Renal pelvis (tissue), 12 donors: ENCODE measurements at places on chromosomes 12 and 14. TPM values are rescaled to one million over a fixed set of nuclear protein-coding genes. Genes with fewer than 3 reads are reported as not detected.

DNA sequence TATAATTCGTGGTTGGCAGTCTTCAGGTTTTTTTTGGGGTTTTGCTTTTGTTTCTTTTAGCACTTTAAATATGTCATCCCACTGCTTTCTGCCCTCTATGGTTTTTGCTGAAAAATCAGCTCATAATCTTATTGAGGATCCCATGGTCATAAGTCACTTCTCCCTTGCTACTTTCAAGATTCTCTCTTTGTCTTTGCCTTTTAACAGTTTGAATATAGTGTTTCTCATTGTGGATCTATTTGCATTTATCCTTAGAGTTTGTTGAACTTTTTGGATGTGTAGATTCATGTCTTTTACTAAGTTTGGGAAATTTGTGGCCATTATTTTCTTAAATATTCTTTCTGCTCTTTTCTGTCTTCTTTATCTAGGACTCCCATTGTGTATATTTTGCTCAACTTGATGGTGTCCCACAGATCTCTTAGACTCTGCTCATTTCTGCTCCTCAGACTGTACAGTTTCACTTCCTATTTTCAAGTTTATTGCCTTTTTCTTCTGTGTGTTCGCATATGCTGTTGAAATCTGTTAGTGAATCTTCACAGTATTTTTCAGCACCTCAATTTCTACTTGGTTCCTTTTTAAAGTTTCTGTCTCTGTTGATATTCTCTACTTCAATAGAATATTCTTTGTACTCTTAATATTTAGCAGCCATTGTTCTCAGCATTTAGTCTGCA lies 70.8 kb downstream of the WNK1 start:
- DNase-seq, result no peak

GRCh38 chr14:47590767-47591495 lies 84.5 kb downstream of the MDGA2 start:
- DNase-seq, result no peak

- DNase-seq, result no peak
Observed at GRCh38 chr14:84760489-84761126, 769.3 kb upstream of the FLRT2 start.

GRCh38 chr12:110314308-110314707 lies 33.3 kb downstream of the ATP2A2 start:
- DNase-seq, result no peak

DNA sequence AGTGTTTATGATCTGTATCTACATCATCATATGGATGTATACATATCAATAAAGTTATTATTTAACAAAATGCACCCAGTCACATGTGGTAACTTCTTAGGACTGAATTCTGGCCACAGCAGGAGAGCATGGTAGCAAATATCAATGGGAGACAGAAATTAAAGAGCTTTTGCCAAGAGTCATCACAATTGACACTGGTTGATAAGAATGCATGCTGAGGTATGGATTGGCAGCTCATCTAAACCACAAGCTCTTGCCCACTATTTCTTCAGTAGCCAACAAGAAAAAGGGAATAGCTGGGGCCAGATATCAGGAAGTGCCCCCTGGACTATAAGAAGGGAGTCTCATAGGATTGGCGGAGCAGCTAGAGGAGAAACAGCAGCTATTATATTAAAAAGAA lies 9.4 kb upstream of the PTGR2 start:
- no peak for DNase-seq

GRCh38 chr12:8145754-8146441 lies 10.9 kb upstream of the ZNF705A start:
- DNase-seq, result peak; percentile 31

DNA sequence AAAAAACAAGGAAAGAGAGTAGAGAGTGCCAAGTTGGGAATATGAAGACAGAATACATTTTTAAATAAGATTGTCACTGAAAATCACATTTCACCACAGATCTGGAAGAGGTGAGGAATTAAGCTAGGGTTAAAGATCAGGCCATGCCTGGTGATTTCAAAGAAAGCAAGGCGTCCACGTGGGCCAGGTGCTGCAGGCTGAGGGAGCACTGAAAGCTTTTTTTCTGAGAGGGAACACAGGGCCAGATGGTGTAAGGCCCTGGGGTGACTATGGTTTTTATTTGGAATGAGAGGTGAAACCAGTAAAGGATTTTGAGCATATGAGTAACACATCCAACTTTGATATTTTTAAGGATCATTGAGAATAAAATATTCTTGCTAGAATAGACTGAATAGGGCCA lies 20.9 kb downstream of the SYT1 start:
- no peak for DNase-seq

GRCh38 chr14:103070971-103071542 lies 13.0 kb upstream of the LBHD2 start:
- no peak for DNase-seq

- no peak for DNase-seq
Observed at GRCh38 chr12:57477710-57478681, 1.7 kb downstream of the ARHGAP9 start.

- no peak for DNase-seq
Observed at GRCh38 chr12:15754233-15754632, 35.0 kb downstream of the EPS8 start.

- DNase-seq, result no peak
Observed at GRCh38 chr12:125528281-125528680, 463.0 kb downstream of the AACS start.

Gene KLRD1
- 0.47 TPM for polyA plus RNA-seq

Gene CIROP
- not detected for polyA plus RNA-seq

Gene TAS2R50
- 0.18 TPM for polyA plus RNA-seq

Gene SLC5A8
- 36.5 TPM for polyA plus RNA-seq

Gene PPP4R4
- 0.27 TPM for polyA plus RNA-seq

Gene CD4
- 31.0 TPM for polyA plus RNA-seq

Gene DAO
- 1.5 TPM for polyA plus RNA-seq

Gene PRR4
- 5.9 TPM for polyA plus RNA-seq

Gene OTOGL
- polyA plus RNA-seq, result 0.81 TPM

Gene CAPZA3
- polyA plus RNA-seq, result 0.69 TPM

Gene LUM
- 38.0 TPM for polyA plus RNA-seq
